IMR-90 (cell line): ENCODE measurements at places on chromosomes 2 and 18. TPM values are rescaled to one million over a fixed set of nuclear protein-coding genes. Genes with fewer than 3 reads are reported as not detected.
A peak's percentile ranks its signal among the peaks of the same experiment; 100 is the strongest.

Gene CIB4
- not detected in 2 replicates for total RNA-seq

Gene DOK6
- 2.7 and 3.9 TPM in 2 replicates for total RNA-seq

Gene LCT
- total RNA-seq = under 0.01 TPM in 1 of 2 replicates, not detected in the other

Gene TUBA3D
- not detected in 2 replicates for total RNA-seq

Gene GRHL1
- total RNA-seq = 0.18 and 0.56 TPM in 2 replicates

Gene AMER3
- not detected in 2 replicates for total RNA-seq

DNA sequence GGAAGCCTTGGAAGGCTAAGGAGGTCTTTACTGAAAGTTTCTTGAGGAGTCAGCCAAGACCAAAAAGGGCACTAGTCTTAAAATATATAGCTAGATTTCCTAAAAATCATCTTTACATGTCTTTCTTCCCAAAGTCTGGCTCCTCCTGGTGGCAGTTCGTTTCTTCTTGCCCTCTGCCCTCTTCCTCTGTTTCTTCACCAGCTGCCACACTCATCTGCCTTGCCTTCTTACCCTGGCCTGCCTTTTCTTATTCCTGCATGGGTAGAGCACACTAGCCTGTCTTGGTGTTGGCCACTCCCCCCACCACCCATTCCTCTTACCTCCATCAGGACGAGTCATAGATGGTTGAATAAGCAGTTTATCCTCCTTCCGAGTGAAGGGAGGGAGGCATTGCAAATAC, 129.8 kb downstream of the RAPGEF4 start:
- H3K4me3 ChIP-seq = no peak overlapping the region
- H3K27me3 ChIP-seq = no peaks in the 10 kb centered on the region
- no peaks in the 10 kb centered on the region for H3K36me3 ChIP-seq
- H3K27ac ChIP-seq = no peak overlapping the region

- no peak for DNase-seq
- peaks cover 8% of the 10 kb centered on the region for H3K4me1 ChIP-seq
- H3K27ac ChIP-seq = no peak overlapping the region
Observed at GRCh38 chr2:55902971-55903370, 20.6 kb downstream of the EFEMP1 start.

DNA sequence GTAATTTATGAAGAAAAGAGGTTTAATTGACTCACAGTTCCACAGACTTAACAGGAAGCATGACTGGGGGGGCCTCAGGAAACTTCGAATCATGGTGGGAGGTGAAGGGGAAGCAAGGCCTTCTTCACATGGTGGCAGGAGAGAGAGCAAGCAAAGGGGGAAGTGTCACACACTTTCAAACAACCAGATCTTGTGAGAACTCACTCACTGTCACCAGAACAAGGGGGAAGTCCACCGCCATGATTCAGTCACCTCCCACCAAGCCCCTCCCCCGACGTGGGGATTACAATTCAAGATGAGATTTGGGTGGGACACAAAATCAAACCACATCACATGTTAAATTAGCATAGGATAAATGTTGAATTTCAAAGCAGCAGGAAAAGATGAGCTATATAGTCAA, 56.2 kb downstream of the STRADB start:
- H3K4me3 ChIP-seq = no peak overlapping the region
- no peaks in the 10 kb centered on the region for H3K4me1 ChIP-seq
- no peaks in the 10 kb centered on the region for H3K27me3 ChIP-seq
- no peak for DNase-seq
- H3K27ac ChIP-seq = no peak overlapping the region
- H3K36me3 ChIP-seq = no peaks in the 10 kb centered on the region

GRCh38 chr2:135304694-135305093, 226.3 kb downstream of the ZRANB3 start:
- no peak for DNase-seq
- no peak overlapping the region for H3K27ac ChIP-seq
- H3K36me3 ChIP-seq = no peaks in the 10 kb centered on the region
- no peaks in the 10 kb centered on the region for H3K27me3 ChIP-seq
- no peak overlapping the region for H3K4me3 ChIP-seq
- H3K4me1 ChIP-seq = no peaks in the 10 kb centered on the region

GRCh38 chr2:240820607-240821428, 799 bp upstream of the KIF1A start:
- H3K27ac ChIP-seq = no peak overlapping the region
- H3K4me1 ChIP-seq = no peaks in the 10 kb centered on the region
- no peak overlapping the region for H3K4me3 ChIP-seq
- H3K27me3 ChIP-seq = peaks cover 71% of the 10 kb centered on the region

GRCh38 chr2:200262047-200262446, 44.4 kb upstream of the SPATS2L start:
- H3K4me1 ChIP-seq = peaks cover under 1% of the 10 kb centered on the region
- H3K4me3 ChIP-seq = no peak overlapping the region
- DNase-seq = no peak
- no peak overlapping the region for H3K27ac ChIP-seq

DNA sequence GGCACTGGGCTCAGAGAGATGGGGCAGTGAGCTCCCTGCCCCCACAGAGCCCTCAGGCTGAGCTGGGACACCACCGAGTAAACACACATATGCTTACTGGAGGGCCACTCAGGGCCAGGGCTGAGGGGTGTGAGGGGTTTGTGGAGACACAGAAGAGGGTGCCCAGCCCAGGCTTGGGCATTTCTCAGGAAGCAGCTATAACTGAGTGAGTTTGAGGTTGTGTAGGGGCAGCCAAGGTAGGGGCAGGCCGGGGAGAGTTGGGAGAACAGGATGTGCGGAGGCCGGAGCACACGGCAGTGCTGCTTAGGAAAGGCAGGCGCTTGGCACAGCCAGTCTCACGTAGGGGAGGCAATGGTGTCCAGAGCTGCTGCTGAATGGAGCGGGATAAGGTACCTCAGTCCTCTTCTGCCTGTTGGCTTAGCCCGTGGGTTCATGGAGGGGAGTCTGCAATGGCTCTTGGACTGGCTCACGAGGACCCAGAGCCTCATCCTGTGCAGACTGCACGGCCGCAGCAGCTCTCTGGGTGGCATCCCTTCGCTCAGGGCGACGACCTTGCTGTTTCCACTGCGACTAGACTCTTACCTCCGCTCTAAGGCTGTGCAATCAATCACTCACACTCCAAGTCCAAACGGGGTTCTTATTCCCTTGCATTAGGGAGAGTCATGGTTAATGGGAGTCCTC, 466.1 kb upstream of the HS6ST1 start:
- peaks cover under 1% of the 10 kb centered on the region; the same call in 1 of the 2 replicates for H3K27me3 ChIP-seq
- no peak overlapping the region for H3K27ac ChIP-seq
- DNase-seq = no peak
- no peak overlapping the region for H3K4me3 ChIP-seq

GRCh38 chr18:39990540-39990939, 1964.5 kb upstream of the PIK3C3 start:
- no peak overlapping the region for H3K4me3 ChIP-seq
- no peak for DNase-seq
- H3K27me3 ChIP-seq = no peaks in the 10 kb centered on the region

DNA sequence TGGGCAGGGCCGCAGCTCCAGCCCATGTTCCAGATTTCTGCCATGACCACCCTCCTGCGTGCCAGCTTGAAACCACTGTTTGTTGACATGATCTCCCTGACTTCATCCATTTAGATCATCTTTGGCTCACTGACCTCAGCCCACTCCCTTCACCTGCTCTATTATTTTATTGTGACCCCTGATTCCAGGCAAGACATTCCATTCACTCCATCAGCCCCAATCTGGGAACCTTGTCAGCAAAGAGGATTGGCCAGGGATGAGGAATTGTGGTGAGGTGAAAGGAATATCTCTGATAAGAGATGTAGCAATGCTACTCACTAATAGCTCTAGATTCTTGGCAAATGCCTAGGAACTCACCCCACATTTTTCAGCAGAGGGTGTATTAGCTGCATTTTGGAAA, 174.2 kb downstream of the TMEM247 start:
- H3K27ac ChIP-seq = no peak overlapping the region
- no peaks in the 10 kb centered on the region for H3K36me3 ChIP-seq
- no peak overlapping the region for H3K4me3 ChIP-seq

- no peak overlapping the region for H3K4me3 ChIP-seq
- DNase-seq = no peak
- no peak overlapping the region for H3K27ac ChIP-seq
- H3K36me3 ChIP-seq = no peaks in the 10 kb centered on the region
Observed at GRCh38 chr2:18790509-18791171, 201.3 kb upstream of the NT5C1B start.

DNA sequence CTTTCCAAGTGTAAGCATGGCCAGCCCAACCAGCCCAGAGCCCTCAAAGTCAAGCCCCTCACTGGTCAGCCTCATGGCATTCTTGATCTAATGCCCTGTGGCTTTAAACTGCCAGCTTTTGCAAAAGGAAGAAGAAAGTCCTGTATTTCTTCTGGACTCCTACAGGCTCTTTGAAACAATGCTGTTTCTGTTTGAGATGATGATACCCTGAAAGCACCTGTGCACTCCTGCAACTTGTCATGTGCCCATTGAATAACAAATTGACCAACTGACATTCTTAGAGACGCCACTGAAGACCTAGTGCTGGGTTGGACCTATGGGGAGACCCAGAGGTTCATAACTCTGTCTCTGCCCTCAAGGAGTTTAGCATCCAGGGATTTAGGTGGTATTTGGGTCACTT, 82.0 kb upstream of the MSH2 start:
- no peak overlapping the region for H3K4me3 ChIP-seq
- H3K27me3 ChIP-seq = no peaks in the 10 kb centered on the region
- no peaks in the 10 kb centered on the region for H3K36me3 ChIP-seq
- peaks cover 8% of the 10 kb centered on the region for H3K4me1 ChIP-seq

- H3K4me1 ChIP-seq = no peaks in the 10 kb centered on the region; the same call in 1 of the 2 replicates
- no peak overlapping the region for H3K27ac ChIP-seq
- peaks cover 38% of the 10 kb centered on the region for H3K27me3 ChIP-seq
- no peak for DNase-seq
- H3K36me3 ChIP-seq = no peaks in the 10 kb centered on the region
Observed at GRCh38 chr2:102618452-102619413, 620 bp upstream of the SLC9A2 start.

DNA sequence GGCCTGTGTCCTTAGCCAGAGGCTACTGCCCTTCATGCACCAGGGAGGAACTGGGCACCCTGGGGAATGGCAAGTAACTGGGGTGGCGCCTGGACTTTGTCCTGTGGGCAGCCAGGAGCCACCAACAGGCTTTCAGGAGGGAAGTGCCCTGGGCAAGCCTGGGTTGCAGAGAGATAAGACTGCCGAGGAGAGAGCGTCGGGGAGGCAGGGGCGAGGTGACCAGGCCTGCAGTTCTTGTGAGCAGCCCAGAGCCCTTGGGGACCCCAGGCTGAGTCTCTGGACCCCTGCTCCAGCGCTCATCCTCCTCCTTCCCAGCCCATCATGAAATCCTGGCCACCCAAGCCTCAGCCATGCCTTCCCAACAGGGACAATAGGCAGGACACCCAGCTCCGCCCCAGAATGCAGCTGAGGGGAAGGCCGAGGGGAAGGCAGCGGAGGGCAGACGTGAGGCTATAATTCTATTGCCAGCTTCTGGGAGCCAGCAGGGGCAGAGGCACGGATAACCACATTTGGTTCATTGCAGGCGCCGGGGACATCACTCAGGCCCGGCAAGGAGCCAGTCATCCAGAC, 25.1 kb downstream of the ADRA2B start:
- H3K27me3 ChIP-seq = peaks cover 30% of the 10 kb centered on the region
- H3K4me3 ChIP-seq = no peak overlapping the region
- H3K4me1 ChIP-seq = no peaks in the 10 kb centered on the region

DNA sequence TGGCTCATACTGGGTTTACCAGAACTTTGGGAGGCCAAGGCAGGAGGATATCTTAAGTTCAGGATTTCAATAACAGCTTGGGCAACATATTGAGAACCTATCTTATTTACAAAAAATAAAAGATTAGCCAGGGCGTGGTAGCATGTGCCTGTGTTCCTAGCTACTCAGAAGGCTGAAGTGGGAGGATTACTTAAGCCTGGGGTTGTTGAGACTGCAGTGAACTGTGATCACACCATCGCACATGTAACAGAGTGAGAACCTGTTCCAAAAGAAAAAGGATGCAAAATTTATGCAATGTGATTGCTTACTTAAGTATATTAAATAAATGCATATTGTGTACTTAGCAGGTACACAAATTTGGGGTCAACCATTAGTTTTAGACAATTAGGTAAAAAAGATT, 768.9 kb upstream of the CDH7 start:
- no peak overlapping the region for H3K4me3 ChIP-seq
- H3K4me1 ChIP-seq = no peaks in the 10 kb centered on the region
- no peak for DNase-seq

GRCh38 chr18:26134107-26134506, 438 bp downstream of the PSMA8 start:
- no peaks in the 10 kb centered on the region; the same call in 1 of the 2 replicates for H3K27me3 ChIP-seq
- H3K4me1 ChIP-seq = no peaks in the 10 kb centered on the region
- no peak overlapping the region for H3K27ac ChIP-seq
- DNase-seq = no peak
- no peak overlapping the region for H3K4me3 ChIP-seq

DNA sequence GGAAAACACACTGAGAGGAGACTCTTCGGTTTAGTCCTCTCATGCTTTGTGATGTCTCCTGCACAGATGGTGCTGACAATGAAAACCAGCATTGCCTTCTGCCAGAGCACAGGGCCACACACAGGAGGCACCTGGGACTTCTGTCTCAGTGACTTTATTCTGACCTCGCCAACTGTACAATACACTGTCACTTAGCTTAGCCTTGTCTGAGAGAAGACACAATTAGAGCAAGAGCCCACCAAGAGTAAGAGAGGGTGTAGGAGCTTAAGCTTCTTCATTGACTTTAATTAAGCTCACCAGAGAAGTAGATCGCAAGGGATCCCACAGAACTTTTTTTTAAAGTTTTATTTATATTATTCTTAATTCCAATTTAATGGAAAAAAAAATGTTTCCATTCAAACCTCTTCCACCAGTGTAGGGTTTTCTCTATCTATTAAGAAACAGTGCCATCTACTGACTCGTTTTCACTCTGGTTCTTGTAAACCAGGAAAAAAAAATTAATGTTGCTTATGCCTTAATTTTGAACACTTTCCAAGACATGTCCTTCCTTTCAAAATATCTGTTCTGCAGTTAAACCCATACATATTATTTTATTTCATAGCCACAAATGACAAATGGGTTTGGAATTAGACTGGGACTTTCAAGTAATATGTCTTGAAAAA, 42.4 kb upstream of the DDX18 start:
- no peak overlapping the region for H3K4me3 ChIP-seq
- no peak overlapping the region for H3K27ac ChIP-seq
- no peaks in the 10 kb centered on the region for H3K27me3 ChIP-seq
- no peaks in the 10 kb centered on the region for H3K36me3 ChIP-seq
- no peaks in the 10 kb centered on the region for H3K4me1 ChIP-seq
- DNase-seq = peak; percentile 38
